Left ventricle myocardium superior (tissue), 1 donor: ENCODE measurements at places on chromosomes 2 and 18.

GRCh38 chr2:128304715-128305554 lies 13.7 kb downstream of the HS6ST1 start:
- peak; percentile 85 for DNase-seq

DNA sequence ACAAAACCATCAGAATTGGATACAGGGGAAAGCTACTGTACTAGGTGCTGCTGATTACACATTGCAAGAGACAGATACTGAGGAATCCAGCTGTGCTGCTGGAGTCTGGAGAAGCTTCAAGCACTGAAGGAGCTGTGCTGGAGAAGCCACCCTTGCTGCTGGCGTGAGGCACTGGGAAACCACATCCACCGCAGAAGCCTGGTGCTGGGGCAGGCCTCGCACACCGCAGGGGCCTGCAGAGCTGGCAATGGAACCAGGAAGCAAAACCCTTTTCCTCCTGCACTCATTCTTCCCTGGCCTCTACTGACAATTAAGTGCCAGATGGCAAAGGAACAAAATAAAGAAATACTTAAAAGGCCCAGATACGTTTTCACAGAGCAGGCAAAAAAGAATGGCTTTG lies 94.4 kb upstream of the MSH6 start:
- DNase-seq = no peak

DNA sequence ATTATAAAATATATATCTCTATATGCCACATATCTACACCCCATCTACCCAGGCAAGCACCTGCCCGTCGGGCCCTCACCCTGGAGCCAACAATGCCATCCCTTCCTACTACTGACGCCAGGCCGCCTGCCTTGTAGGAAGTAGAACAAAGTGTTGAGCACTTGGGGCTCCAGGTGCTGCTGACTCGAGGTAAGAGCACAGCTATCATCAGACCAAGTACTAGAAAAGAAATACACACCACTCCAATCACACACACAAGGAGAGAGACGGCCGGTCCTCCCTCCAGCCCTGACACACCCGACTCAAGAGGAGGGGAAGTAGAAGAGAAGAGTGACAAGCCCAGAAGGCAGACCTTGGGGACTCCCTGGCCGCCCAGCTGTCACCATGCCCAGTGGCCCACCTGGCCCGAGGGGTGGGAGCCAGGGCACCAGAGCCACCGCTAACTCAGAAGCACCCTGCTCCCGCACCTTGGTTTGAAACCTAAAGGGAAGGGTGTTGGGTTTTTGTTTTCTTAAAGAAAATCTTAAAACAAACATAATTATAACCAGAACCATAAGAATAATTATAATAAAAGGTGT lies 64.0 kb upstream of the POMC start:
- DNase-seq = no peak

- no peak for DNase-seq
These were observed 65.1 kb upstream of the FOSL2 start for GRCh38 chr2:28327581-28327955.

DNA sequence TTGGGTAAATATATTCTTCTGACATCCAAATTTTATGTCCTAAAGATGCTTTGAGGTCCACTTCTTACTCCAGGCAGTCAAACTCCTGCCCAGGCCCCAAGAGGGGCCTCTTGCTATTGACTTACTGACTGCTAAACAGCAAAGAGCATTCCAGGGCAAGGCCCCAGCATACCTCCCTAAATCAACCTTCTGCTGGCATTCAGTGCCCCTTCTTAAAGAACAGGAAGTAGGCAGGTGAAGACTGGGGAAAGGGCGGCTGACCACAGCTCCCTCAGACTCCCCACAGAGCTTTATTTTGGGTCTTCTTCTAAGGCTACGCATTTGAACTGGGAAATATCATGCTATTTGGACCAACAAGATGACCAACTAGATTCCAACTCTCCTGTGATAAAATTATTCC lies 68.9 kb downstream of the USP40 start:
- DNase-seq = no peak

GRCh38 chr2:204551512-204551863 lies 6.2 kb downstream of the PARD3B start:
- no peak for DNase-seq

- DNase-seq = no peak
These were observed 40.4 kb upstream of the TMEM178A start for GRCh38 chr2:39625193-39625926.

GRCh38 chr2:48433682-48434081 lies 96.3 kb upstream of the STON1 start:
- DNase-seq = peak; percentile 36
